Amniotic epithelial cell (primary cell): ENCODE measurements at places on chromosomes 7 and 10.
A peak's percentile ranks its signal among the peaks of the same experiment; 100 is the strongest.

GRCh38 chr7:13879994-13880686, 109.3 kb downstream of the ETV1 start:
- no peak for DNase-seq

- no peak for DNase-seq
These were observed 15.8 kb downstream of the TSPAN33 start for GRCh38 chr7:129160161-129160905.

GRCh38 chr7:3747467-3747866, 446.4 kb downstream of the SDK1 start:
- DNase-seq, result no peak

- DNase-seq, result no peak
These were observed 178.4 kb downstream of the EXOC4 start for GRCh38 chr7:133431134-133431724.

GRCh38 chr7:73847941-73848723, 5.8 kb upstream of the METTL27 start:
- DNase-seq, result no peak

DNA sequence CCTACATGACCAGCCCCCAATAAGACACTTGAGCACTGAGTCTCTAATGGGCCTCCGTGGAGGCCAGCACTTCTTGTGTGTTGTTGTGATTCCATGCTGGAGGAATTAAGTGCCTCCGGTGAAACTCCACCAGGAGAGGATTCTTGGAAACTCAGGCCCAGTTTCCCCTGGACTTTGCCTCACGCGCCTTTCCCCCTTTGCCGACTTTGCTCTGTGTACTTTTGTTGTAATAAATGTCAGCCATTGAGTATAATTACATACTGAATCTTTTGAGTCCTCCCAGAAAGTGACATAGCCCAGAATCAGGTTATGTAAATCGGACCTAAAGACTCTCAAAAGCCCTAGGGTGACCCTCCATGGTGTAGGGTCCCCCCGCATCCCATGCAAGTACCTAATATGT, 82.4 kb downstream of the DLG5 start:
- DNase-seq, result no peak

GRCh38 chr7:50795831-50796230, 13.1 kb upstream of the GRB10 start:
- no peak for DNase-seq

DNA sequence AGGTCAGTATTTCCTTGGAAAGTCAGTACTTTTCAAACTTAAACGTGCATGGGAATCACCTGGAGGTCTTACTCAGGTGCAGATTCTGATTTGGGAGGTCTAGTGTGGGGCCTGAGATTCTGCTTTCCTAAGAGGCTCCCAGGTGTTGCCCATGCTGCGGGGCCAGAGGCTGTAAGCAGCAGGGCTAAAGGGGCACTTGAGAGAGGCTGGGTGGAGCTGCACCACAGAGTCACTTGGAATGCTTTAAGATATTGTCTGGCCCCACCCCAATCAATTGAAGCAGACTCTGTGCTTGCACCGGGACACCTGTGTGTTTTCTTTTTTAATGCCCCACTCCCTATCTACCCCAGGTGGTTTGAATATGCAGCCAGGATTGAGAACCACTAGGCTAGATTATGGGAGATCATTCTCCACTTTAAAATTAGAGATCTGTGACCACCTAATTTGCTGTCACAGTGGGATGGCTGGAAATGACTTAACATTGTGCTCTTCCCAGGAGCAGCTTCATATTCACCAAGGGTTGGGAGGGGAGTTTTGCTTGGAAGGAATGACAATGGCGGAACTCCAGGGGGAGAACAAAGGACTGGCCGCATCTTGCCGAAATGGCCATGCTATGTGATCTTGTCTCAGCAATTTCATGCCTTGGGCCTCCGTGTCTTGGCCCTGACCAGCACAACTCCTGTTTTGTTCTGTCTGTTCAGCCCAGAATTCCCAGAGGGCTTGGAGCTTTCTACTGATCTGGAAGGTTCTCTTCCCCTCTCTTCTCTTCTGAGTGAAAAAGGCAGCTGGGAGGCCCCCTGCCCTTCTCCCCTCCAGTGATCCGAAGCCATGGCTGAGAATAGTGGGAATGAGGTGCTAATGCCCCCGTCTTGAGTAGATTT, 80.2 kb downstream of the FAM241B start:
- no peak for DNase-seq

GRCh38 chr10:71667387-71667752, 52.2 kb downstream of the C10orf105 start:
- no peak for DNase-seq

- no peak for DNase-seq
These were observed 159.5 kb upstream of the WDR11 start for GRCh38 chr10:120691625-120692024.

DNA sequence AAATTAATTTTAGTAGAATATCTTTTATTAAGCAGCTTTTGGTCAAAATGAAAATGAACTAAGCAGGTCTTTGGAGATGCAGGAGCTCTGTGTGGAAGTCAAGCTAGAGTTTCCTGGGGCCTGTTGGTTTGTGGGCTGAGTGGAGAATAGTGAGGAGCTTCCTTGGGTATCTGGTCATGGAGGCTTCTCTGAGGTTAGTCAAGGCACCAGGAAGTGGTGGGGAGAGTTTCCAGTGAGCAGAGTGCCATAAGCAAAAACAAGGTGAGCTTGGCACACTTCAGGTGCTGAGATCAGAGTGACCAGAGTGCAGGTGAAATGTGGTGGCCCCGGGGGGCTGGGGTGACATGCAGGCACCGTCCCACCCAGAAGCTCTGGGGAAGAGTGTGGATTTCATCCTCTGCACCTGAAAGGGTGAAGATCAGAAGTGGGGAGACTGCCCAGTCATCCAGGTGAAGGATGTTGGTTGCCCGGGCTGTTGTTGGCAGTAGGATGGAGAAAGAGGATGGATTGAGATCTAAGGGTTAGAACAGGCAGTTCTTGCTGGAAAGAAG, 77.4 kb downstream of the WDR37 start:
- DNase-seq, result no peak

DNA sequence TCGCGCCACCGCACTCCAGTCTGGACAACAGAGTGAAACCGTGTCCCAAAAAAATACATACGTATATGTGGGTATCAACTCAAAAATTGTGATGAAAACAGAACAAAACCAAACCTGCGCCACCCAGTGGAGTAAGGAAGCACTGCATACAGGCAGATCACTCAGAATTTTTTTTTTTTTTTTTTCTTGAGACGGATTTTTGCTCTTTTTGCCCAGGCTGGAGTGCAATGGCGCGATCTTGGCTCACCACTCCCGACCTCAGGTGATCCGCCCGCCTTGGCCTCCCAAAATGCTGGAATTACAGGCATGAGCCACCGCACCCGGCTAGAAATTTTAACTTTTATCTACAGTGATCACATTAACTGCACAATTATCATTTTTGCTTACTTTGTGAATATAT, 9.1 kb upstream of the TMEM236 start:
- DNase-seq, result peak; percentile 37

DNA sequence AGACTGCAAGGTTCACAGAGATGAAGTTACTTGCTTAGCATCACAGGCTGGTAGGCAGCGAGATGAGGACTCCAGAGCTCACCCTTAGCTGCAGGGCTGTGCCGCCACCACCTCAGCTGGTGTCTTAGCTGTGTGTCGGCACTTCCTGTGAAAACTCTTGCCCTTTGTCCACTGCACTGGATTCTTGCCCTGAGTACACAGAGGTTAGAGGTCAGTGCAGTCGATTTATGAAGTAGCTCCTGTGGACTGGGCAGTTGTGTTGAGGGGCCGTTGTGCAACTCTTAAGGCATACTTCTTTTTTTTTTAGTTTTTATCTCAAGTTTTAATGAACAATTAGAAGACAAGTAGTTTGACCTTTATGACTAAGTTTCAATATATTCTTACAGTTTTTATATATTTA, 10.6 kb downstream of the NDUFB2 start:
- DNase-seq, result peak; percentile 7

DNA sequence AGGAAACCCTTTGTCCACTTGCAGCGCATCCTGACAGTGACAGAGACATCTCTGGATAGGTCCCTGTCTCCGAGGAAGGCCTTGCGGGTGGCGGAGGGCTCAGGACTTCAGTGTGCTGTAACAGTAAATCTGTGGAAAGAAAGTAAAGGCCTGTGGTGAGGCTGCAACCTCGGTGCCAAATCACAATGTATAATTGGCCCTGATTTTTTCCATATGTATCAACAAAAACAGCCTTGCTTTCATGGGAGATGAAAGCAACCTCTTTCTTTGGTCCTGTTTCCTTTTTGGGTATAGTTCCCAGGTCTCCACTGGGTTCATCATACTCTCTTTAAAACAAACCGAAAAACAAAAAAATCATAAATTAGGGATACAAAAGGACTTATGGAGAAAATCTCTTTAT, 110.9 kb upstream of the BMPER start:
- DNase-seq, result no peak

DNA sequence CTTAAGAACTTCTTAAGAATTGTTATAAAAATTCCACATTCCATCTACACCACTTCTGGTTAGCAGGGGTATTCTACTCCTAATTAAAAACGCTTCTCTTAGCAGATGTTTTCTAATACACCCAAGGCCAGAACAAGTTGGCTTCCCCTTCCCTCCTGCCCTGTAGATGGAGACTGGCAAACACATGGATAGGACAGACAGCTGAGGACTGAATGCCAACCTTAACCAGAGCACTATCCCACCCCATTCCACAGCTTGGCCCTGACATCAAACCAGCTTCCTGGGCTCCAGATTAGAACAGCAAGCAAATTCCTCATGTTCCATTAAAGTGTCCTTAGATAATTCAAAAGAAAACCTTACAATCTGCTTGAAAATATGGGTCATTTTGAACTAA, 56.6 kb upstream of the IL6 start:
- DNase-seq, result no peak

DNA sequence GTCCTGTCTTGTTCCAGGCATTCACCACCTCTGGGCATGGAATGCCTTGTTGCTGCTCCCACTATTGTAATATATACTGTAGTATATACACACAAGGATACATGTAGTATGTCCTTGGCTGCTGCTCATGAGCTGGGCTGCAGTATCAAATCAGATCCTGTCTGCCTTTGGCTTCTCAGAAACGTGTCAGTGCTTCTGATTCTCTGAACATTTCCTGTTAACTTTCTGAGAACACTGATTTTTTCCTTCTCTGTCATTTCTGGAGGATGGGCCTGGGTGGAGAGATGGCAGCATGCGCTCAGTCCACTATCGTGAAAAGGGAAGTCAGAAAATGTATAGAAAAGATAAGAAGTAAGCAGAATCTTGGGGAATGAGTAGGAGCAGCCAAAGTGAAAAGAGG, 12.2 kb downstream of the SFTPA2 start:
- no peak for DNase-seq

- peak; percentile 77 for DNase-seq
These were observed 402.6 kb downstream of the NEBL start for GRCh38 chr10:20494474-20494873.

- peak; percentile 22 for DNase-seq
These were observed 35.4 kb upstream of the ZNF107 start for GRCh38 chr7:64630496-64630895.

DNA sequence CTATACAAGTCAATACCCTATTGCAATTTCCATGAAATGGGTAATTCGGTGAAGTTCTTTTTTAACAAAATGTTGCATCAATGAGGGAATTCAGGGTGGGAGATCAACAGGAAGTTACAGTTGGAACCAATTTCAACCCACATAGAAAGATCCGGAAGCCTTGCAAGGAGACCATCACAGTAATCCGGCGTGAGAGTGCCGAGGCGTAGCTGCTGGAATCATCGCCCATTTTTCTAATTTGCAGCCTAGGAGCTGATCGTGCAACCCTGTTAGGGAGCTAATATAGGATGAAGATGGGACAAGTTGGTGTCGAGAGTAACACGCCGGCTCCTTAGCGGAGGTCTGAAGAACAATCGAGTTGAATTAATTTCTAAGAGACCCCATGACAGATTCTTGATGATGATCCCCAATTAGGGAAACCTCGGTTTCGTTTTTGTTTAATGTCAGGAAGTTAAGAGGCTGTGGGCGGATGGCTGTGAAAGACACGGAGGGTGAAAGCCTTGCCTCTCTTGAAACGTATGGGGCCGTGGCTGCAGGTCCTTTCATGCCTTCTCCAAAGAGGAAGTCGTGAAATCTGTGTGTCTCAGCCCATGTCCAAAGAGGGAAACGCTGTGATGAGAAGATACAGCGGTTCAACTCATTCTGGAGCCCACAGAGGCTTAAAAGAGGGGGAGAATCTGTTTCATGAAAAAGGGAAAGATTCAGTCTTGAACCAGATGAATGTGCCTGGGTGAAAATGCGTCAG, 51.2 kb upstream of the CARD11 start:
- no peak for DNase-seq

DNA sequence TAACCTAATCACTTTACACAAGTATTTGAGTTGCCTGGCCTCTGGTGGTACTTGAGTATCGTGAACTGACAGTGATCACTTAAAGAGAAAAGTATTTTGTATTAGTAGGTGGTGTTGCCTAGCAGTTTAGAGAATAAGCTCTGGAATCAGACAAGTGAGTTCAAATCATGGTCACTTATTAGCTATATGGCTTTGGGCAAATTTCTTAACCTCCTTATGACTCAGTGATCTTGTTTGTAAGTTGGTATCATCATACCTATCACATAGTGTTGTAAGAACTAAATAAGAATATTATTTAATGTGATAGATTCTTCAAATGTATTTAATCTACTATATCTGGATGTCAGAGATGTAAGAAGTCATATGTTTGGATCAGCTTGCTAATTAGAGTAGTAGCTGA, 163.8 kb downstream of the RNF133 start:
- DNase-seq, result no peak

DNA sequence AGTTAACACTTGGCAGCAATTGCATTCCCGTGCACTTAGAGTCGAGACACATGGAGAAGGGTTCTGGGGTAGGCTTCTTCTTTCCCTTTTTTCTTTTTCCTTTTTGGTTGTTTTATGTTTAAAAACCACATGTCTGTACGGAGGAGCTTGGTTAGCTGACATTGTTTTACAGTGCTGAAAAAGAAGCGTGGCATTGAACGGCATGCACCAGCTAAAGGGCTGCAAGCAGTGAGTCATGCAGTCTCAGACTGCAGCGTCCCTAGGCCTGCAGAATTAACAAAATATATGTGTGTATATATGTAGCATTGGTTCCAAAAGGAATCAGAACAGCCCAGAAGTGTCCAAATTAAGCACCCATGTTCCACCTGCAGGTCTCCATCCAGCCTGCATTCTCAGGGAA, 211.0 kb downstream of the TCF7L2 start:
- peak; percentile 24 for DNase-seq

DNA sequence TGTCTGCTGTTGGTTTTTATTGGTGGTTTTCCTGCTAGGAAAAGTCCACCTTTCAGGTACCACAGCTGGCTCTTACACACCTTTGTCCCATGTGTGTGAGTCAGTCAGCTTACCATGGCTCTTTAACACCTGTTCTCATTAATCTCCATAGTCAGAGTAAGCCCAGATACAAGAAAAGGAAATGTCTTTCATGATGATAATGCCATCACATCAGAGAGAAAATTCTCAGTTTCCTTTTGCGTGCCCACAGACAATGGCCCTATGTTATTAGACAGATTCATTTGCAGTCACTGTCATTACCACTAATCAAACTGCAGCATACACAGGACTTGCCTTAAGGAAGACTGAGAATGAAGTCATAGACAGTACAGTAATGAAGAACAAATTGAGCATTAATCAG, 1583.6 kb upstream of the LRRTM3 start:
- no peak for DNase-seq
